ENCODE measurements at places on chromosomes 6 and 20. TPM values are rescaled to one million over a fixed set of nuclear protein-coding genes. Genes with fewer than 3 reads are reported as not detected.

The TTLL9 gene
- total RNA-seq, result not detected

The PI3 gene
- not detected for total RNA-seq

The CENPQ gene
- 12.5 TPM for total RNA-seq

The DZANK1 gene
- total RNA-seq, result 3.1 TPM

The SPINT4 gene
- total RNA-seq, result not detected

The TUBB1 gene
- total RNA-seq, result not detected

The SOD2 gene
- total RNA-seq, result 66.8 TPM

The DOP1A gene
- 12.6 TPM for total RNA-seq

The BCAS4 gene
- 26.7 TPM for total RNA-seq

The MATN4 gene
- total RNA-seq, result 3.5 TPM

The SLC44A4 gene
- 0.23 TPM for total RNA-seq

The PRDM13 gene
- not detected for total RNA-seq

The SYNGAP1 gene
- 86.9 TPM for total RNA-seq

The TSPO2 gene
- not detected for total RNA-seq

The HACE1 gene
- 17.7 TPM for total RNA-seq

The MAP7 gene
- 1.3 TPM for total RNA-seq

The FOXC1 gene
- 0.17 TPM for total RNA-seq

The SLC52A3 gene
- total RNA-seq, result not detected

The EDN3 gene
- total RNA-seq, result not detected

The B3GAT2 gene
- not detected for total RNA-seq

The SMIM26 gene
- 84.3 TPM for total RNA-seq

The SLC17A9 gene
- total RNA-seq, result 10.2 TPM

The HAO1 gene
- not detected for total RNA-seq

The SYS1 gene
- total RNA-seq, result 38.8 TPM

The MAS1 gene
- total RNA-seq, result not detected

The IRF4 gene
- total RNA-seq, result 554 TPM

The DOK5 gene
- total RNA-seq, result 0.99 TPM

The VSTM2L gene
- total RNA-seq, result 0.60 TPM

The YWHAB gene
- total RNA-seq, result 196 TPM

The MRPL2 gene
- 85.7 TPM for total RNA-seq

The ID4 gene
- not detected for total RNA-seq

The LRRC73 gene
- 0.43 TPM for total RNA-seq

The TRIM39 gene
- total RNA-seq, result 20.0 TPM

The TRDN gene
- not detected for total RNA-seq

The COX4I2 gene
- not detected for total RNA-seq

Data from activated T-cell treated with anti-CD3 and anti-CD28 coated beads, Interleukin-2, amount 50 U/mL, for 72 hours (primary cell).